ENCODE measurements at places on chromosomes 11 and 22.

- no peak for DNase-seq
Observed at GRCh38 chr22:26617271-26618199, at the start of gene CRYBB1. Gene CRYBB1, minus strand, starts transcription at chr22:26618027. Its CDS starts 1,708 bp downstream, at chr22:26616319.

GRCh38 chr22:23070418-23071229 is at the start of gene GNAZ:
Gene GNAZ, plus strand, starts transcription at chr22:23070519. Its CDS starts 25,177 bp downstream, at chr22:23095696.
- DNase-seq: no peak

- no peak for DNase-seq
Observed at GRCh38 chr22:28442264-28442710, 237.4 kb downstream of the TTC28 start.

DNA sequence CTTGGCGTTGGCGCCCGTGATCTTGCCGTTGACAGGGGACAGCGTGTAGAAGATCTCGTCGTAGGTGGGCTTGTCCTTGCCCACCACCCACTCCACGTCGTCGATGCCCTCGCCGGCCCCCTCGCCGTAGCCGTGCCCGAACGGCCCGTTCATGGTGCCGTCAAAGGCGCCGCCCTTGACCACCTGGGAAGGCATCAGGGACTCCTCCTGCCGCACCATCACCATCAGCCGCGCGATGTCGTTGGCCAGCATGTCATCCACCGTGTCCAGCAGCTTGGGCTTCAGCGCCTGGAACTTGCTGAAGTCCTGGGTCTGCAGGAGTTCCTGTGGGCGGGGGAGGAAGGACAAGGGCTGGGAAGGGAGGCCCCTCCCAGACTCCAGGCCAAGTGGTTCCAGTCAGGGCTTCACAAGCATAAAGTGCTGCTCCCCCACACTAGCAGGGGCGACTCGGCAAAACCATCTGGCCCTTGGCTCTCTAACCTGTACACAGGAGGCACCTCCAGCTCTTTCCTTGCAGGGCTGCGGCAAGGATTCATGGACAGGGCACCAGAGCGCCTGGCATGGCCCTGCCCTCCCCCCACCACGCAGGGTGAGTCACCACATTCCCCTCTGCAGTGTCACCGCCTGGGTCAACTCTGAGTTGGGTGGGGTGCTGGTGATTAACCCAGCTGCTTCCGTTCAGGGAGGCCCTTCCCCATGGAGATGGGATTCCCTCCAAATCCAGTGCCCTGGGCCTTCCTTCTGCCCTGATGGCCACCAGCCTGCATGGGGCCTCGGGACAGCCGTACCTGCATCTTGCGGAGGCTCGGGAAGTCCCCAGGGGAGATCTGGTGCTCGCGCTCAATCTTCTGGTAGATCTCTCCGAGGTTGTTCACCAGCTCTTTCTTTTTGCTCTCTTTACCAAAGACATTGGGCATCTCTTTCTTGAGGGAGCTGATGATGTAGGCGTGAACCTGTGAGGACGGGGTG is 10.4 kb upstream of the CDC42BPG start:
- DNase-seq: no peak
